ENCODE measurements at places on chromosomes 13 and 19. TPM values are rescaled to one million over a fixed set of nuclear protein-coding genes. Genes with fewer than 3 reads are reported as not detected.

CLEC4M gene
- not detected for total RNA-seq

- DNase-seq = peak; percentile 80
These were observed 3.6 kb downstream of the IFT88 start for GRCh38 chr13:20570517-20570916.

PDX1 gene
- not detected for total RNA-seq

DNA sequence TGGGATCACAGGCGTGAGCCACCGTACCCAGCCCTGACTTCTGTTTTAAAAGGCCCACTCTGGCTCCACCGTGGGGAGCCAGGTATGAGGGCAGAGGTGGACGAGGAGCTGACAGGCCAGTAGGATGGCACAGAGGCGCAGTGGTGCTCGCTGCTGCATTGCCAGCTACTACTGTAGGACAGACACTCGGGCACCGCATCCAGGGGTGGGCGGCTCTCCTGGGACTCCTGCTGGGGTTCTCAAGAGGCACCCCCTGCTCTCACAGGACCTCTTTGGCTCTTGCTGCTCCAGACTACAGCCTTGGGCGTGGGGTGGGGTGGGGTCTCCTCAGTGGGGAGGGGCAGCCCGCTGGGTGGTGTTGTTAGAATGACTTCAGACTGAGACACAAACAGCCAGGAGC lies 53.4 kb downstream of the LATS2 start:
- DNase-seq = no peak

GRCh38 chr19:10091895-10092641 lies 6.0 kb downstream of the SHFL start:
- no peak for DNase-seq

GRCh38 chr13:36069881-36070366 lies 61.3 kb downstream of the DCLK1 start:
- no peak for DNase-seq

DNA sequence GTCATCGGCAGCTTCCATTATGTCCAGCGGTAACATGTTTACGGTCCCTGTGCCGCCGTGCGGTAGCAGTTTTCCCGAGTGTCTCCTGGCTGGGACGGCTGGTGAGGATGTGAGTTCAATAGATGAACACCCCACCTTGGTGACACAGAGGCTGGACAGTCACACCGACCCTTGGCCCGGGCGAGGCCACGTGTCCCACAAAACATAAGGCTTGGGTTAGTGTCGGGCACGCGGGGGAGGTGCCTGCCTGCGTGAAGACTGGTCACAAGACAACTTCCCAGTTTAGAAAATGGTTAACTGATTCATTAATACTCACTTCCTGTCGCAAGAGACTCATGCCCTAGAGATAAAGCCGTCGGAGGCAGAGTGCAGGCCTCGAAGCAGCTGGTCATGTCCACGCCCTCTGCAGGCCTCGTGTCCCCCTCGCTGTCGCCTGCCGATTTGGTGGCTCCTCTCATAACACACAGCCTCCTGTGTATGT lies 17.2 kb downstream of the RASA3 start:
- peak; percentile 72 for DNase-seq

PPP5C gene
- 130 TPM for total RNA-seq

DNA sequence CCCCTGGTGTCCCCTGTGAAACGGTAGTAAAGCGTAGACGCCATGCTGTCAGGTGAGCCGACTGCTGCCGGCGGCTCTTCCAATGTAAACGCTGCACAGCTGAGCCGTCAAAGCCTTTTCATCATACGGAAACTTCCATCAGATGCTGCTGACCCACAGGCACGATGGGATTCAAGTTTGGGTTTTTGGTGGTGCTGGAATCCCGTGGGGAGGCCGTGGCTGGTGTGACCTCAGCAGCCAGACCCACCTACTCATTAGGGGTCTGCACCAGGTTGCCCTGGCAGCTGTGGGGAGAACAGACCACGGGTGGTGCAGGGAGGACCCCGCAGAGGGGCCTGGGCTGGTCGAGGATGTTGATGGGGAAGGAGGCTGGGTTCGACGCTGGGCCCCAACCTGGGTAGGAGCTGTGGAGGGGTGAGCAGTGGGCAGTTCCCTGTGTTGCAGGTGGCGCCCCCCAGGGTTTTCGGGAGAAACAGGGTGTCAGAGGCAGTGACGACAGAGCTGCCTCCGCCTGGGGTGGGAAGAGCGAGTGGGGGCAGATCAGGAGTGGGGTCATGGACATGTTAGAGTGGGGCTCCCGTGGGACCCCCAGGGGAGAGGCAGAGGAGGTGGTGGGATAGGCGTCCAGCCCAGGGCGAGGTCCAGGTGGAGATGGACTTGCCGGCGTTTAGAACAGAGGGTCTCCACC lies 6.6 kb downstream of the GRIN3B start:
- DNase-seq = no peak

Data from cardiac muscle cell (in vitro differentiated cells and primary cell).